ENCODE measurements at places on chromosomes 1 and 21.

DNA sequence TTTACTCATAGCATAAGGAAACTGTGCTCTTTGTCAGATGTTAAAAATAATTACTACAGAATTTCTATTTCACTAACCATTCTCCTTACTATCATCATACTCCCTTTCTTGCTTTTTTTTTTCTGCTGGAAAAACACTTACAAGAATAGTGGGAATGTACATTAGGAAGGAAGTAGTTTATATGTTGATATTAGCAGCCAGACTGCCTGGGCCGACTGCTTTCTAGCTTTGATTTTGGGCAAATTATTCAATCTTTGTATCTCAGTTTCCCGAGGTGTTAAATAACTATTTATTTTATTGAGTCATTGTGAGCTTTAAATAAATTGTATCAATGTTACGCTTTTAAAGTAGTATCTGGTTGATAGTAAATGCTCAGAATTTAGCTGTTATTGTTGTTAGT lies 122.4 kb downstream of the USP25 start:
- no peak for DNase-seq

GRCh38 chr21:23131177-23131576 lies 2133.0 kb downstream of the NCAM2 start:
- DNase-seq, result no peak

GRCh38 chr1:165851034-165851658 lies 23.7 kb downstream of the UCK2 start:
- no peak for DNase-seq

GRCh38 chr1:171809834-171810233 lies 28.4 kb downstream of the METTL13 start:
- DNase-seq, result no peak

- DNase-seq, result peak; percentile 84
Measured at GRCh38 chr1:42456010-42456753, at the start of the genes PPCS and ZMYND12. TSS of gene PPCS (plus strand) at chr1:42456543. CDS start at chr1:42456566, 23 bp downstream. TSS of gene ZMYND12 (minus strand) at chr1:42456022. CDS start at chr1:42455997, 25 bp downstream.
